ENCODE measurements at places on chromosomes 5 and 9. TPM values are rescaled to one million over a fixed set of nuclear protein-coding genes. Genes with fewer than 3 reads are reported as not detected.

Gene QRFP
- not detected for total RNA-seq

Gene DELE1
- total RNA-seq: 71.5 TPM

Gene TCF7
- 283 TPM for total RNA-seq

Gene IL33
- not detected for total RNA-seq

Gene CACNA1B
- not detected for total RNA-seq

Gene SH3RF2
- 0.27 TPM for total RNA-seq

Gene SMIM33
- 1.1 TPM for total RNA-seq

Gene CTXN3
- not detected for total RNA-seq

Gene ENTREP1
- total RNA-seq: not detected

Gene SLC25A2
- total RNA-seq: 0.42 TPM

Gene TRIM41
- 36.9 TPM for total RNA-seq

Gene SEPTIN8
- 21.6 TPM for total RNA-seq

Gene CD74
- total RNA-seq: 462 TPM

Gene OTP
- total RNA-seq: not detected

Gene ATP10B
- total RNA-seq: not detected

Gene NR4A3
- total RNA-seq: 0.17 TPM

Gene FBXO4
- total RNA-seq: 13.9 TPM

Gene C7
- total RNA-seq: not detected

Gene ROR2
- total RNA-seq: 0.55 TPM

Gene PCDH12
- 0.82 TPM for total RNA-seq

Gene LRRC19
- total RNA-seq: not detected

Gene CDKN2B
- 0.87 TPM for total RNA-seq

Gene F12
- total RNA-seq: 0.22 TPM

Gene KDM4C
- 53.7 TPM for total RNA-seq

Gene PSD2
- not detected for total RNA-seq

Gene CAMK2A
- total RNA-seq: not detected

Gene ELAVL2
- total RNA-seq: not detected

Gene SLC4A9
- 0.35 TPM for total RNA-seq

Data from activated CD4-positive, alpha-beta T cell treated with anti-CD3 and anti-CD28 coated beads, Interleukin-2, amount 10 ng/mL, durations not matched to agents 7 days and 5 days (primary cell).